Dermis microvascular lymphatic vessel endothelial cell (primary cell): ENCODE measurements at places on chromosomes 16 and 17. TPM values are rescaled to one million over a fixed set of nuclear protein-coding genes. Genes with fewer than 3 reads are reported as not detected.

DNA sequence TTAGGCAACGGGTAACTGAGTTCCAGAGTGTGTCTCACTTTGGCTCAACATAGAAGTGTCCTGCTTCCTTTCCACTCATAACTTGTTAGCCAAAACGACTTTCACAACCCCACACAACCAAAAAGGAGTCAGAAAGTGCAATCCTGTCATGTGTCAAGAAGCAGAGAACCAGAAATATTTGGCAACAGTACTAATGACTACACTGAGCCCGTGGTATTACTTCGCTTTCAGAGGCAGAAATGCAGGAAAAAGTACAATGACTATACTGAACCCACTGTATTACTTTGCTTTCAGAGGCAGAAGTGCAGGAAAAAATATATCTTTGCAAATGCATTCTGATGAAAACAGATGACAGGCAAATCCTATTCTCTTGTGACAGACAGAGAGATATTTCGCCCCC is 484.6 kb downstream of the KIF2B start:
- DNase-seq = no peak

FZD2 gene
- 0.39 and 0.51 TPM in 2 replicates for total RNA-seq

GRCh38 chr17:78529251-78529650 is 47.9 kb downstream of the DNAH17 start:
- DNase-seq = no peak

TBC1D3 gene
- not detected in 2 replicates for total RNA-seq

GRCh38 chr17:64340557-64340956 is 50.1 kb downstream of the PECAM1 start:
- no peak for DNase-seq

CLDN6 gene
- total RNA-seq = not detected in 2 replicates

SMTNL2 gene
- not detected in 2 replicates for total RNA-seq

TUBD1 gene
- 8.3 and 9.6 TPM in 2 replicates for total RNA-seq

DNA sequence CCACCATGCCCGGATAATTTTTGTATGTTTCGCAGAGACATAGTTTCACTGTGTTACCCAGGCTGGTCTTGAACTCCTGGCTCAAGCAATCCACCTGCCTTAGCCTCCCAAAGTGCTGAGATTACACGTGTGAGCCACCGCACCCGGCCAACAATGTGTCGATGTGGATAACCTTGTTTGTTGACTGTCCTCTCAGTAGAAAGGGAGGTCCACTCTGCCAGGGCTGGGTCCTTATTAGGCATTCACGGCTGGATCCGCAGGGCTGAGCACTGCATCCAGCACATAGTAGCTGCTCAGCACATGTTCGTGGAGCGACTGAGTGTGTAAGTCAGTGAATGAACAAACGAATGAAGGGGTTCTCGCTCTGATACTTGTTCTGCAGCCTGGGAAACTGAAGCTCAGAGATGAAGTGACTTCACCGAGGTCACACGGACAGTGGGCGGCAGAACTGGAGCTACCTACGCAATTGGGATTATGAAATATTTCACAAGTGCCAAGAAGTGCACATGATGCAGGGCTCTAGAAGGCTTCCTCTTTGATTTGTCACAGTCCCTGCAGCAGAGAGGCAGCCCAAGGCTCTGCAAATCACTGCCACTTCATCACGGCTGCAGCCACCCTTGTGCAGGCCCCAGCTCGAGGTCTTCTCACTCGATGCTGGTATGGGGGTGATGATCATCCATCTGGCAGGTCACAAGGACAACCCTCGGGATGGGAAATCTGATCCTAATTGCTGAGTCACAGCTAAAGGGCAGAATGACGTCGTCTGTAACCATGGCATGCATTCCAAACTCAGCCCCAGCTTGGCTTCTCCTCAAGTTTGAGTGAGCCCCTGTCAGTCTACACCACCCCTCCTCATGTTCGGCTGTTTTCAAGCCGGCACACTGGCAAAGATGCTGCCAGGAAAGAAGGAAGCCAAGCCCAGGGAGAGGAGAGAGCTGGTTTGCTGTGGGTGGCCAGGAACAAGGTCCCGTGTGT is 28.0 kb upstream of the SNN start:
- peak; percentile 68 for DNase-seq

DNA sequence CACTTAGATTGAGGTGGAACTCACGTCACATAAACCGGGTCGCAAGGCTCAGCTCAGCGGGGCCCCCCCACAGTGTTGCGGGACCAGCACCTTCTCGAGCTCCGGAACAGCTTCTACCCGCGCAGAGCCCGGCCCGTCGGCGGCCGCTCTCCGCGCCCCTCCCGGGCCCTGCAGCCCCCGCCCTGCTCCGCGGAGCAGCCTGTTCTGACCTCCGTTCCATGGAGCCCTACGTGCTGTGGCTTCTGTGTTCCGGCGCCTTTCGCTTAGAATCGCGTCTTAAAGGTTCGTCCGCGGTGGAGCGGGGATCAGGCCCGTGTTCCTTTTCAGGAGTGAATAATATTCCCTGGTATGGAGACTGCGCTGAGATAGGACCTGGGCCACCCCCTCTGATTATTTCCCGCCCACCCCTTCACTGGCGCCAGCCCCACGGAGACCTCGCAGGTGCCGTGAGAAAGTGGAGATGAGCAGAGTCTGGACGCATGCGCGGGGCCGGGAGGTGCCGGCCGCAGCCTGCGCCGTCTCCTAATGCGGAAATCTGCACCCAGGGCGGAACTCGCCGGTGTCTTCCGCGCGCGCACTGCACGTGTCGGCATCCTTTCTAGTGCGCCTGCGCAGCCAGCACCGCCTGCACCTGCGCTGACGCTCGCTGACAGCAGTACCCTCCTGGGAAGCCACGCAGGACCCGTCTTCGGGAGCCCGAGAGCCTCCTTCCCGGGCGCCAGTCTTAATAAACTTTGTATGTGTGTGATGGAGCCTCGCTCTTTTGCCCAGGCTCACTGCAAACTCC is 30.9 kb downstream of the ZNF778 start:
- no peak for DNase-seq

CD300LB gene
- total RNA-seq = not detected in 2 replicates

ENPP7 gene
- not detected in 2 replicates for total RNA-seq

- DNase-seq = peak; percentile 99
Observed at GRCh38 chr17:75010683-75011400, 1.6 kb upstream of the MRPL58 start.

GRCh38 chr16:84577034-84577803 is 40.7 kb downstream of the COTL1 start:
- DNase-seq = no peak

DNA sequence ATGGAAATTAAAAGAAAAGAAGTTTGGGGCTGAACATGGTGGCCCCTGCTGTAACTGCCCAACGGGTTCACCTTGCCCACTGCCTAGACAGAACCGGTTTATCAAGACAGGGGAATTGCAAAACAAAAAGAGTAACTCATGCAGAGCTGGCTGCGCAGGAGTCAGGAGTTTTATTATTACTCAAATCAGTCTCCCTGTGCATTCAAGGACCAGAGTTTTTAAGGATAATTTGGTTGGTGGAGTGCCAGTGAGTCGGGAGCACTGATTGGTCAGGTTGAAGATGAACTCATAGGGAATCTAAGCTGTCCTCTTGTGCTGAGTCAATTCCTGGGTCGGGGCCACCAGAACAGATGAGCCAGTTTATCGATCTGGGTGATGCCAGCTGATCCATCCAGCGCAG is 4.4 kb upstream of the SCPEP1 start:
- DNase-seq = no peak

- no peak for DNase-seq
Observed at GRCh38 chr17:73003487-73003886, 89.0 kb downstream of the SLC39A11 start.

CA4 gene
- total RNA-seq = 2.3 and 14.8 TPM in 2 replicates

C17orf113 gene
- total RNA-seq = 0.13 and 0.25 TPM in 2 replicates

GRCh38 chr17:32453370-32453769 is 9.1 kb downstream of the PSMD11 start:
- DNase-seq = no peak

CDH5 gene
- 263 and 363 TPM in 2 replicates for total RNA-seq

GRCh38 chr16:24978370-24978914 is 36.7 kb downstream of the ARHGAP17 start:
- no peak for DNase-seq

MT4 gene
- total RNA-seq = not detected in 2 replicates

BRIP1 gene
- total RNA-seq = 3.0 and 6.4 TPM in 2 replicates

DNA sequence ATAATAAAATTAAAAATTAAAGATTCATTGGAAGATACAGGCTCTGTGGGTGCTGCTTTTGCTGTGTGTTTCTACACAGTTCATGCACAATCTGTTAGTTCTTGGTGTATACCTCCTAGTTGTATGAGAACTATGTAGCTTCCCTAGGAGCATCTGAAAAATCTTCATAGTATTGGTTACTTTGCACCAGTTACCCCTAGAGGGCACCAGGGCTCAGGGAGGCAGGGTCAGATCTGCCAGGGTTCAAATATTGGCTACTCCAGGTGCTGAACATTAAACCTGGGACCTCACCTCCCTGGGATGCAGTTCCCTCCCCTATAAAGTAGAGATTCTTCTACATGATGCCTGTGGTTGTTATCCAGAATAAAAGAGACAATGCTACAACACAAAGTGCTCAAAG is 583.0 kb upstream of the CDH11 start:
- no peak for DNase-seq

GRCh38 chr17:33164169-33164881 is 128.8 kb downstream of the ASIC2 start:
- peak; percentile 1 for DNase-seq

DNA sequence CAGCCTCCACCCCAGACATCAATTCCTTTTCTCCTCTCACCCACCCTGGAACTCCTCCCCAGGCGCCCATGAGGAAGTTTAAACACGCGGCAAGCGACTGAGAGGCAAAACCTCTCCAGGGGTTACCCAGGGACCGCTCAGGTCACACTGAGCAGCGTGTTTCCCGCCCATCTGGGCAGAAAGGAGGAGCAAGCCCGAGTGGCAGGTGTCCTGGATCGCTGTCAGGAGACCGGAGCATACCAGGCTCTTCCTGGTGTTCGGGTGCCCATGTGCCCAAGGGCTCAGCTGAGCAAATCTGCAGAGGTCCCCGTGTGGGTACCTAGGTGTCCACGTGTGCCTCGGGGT is 491 bp downstream of the SLC25A19 start:
- no peak for DNase-seq

DNA sequence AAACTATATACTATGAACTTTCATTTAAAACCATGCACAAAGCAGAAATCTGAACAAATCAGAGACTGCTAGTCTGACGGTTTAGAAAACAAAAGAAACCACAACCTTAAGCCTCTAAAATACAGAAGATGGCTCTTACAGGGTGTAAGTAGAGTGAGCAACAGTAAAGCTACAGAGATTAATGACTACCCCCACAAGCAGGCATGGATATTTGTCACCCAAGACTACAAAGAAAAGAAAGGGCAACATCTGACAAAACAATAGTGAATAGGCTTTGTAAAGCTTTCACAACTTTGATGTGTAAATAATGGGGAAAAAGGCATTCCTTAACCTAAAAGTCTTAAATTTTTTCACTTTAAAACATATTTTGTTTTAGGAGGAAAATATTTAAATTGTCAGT is 75.0 kb downstream of the SPAG9 start:
- DNase-seq = no peak

GRCh38 chr17:47295037-47295873 is 28.5 kb upstream of the EFCAB13 start:
- DNase-seq = no peak

MOSMO gene
- total RNA-seq = 9.8 and 11.8 TPM in 2 replicates

DNA sequence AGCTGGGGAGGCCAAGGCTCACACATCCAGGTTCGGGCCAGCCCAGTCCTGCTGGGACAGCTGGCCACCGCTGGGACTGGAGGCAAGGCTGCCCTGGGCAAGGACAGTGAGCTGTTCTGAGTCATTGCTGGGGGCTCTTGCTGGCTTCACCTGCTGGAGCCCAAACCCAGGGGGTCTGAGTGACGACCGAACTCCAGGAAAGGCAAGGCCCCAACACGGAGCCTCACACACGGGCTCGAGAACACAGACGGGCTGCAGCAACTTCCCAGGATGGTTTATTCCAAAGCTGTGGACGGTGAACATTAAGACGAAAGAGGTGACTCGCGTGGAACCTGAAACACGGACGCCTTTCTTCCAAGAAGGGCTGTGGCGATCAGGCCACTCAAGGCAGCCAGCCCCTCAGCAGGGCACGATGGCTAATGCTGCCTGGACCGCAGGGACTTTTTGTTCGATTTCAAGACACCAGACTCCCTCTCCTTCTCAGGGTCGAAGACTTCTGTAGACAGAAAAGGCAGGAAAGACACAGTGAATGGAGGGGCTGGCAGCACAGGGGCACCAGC is 21.5 kb downstream of the KDM8 start:
- DNase-seq = no peak

- DNase-seq = no peak
Observed at GRCh38 chr16:13029786-13030185, 128.4 kb downstream of the SHISA9 start.

DNA sequence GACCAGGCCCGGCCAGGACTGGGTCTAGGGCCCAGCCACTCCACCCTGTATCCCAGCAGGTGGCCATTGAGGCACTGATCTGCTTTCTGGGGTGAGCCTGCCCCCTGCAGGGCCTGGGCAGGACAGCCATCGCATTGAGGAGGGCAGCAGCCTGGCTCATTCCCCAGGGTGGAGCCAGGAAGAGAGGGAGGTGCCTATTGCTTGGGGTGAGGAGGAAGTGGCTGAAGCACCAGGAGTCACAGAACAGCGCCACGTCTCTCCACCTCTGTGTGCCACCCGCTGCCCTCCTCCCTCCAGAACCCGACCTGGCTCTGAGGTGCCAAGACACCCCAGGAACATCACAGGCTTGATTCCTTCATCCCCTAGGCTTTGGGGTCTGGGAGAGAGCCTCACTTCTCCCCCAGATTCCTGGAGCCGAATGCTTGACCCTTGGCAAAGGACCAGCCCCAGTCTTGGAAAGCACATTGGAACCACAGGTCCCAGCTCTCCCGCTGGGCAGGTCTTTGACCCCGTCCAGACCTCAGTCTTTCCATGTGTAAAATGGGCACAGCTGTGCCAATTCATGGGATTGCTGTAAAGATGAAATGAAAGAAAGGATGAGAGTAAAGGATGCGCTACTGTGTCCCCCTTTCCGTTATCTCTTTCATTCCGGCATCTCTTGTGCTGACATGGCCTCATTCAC is 7.2 kb upstream of the KRT36 start:
- DNase-seq = peak; percentile 68

- DNase-seq = no peak
Observed at GRCh38 chr17:40500709-40501108, 714 bp downstream of the TNS4 start.

NOG gene
- 0.39 and 1.1 TPM in 2 replicates for total RNA-seq
